ENCODE measurements at places on chromosomes 13 and 19.

- DNase-seq = no peak
Observed at GRCh38 chr13:92433963-92434362, 792.6 kb upstream of the GPC6 start.

DNA sequence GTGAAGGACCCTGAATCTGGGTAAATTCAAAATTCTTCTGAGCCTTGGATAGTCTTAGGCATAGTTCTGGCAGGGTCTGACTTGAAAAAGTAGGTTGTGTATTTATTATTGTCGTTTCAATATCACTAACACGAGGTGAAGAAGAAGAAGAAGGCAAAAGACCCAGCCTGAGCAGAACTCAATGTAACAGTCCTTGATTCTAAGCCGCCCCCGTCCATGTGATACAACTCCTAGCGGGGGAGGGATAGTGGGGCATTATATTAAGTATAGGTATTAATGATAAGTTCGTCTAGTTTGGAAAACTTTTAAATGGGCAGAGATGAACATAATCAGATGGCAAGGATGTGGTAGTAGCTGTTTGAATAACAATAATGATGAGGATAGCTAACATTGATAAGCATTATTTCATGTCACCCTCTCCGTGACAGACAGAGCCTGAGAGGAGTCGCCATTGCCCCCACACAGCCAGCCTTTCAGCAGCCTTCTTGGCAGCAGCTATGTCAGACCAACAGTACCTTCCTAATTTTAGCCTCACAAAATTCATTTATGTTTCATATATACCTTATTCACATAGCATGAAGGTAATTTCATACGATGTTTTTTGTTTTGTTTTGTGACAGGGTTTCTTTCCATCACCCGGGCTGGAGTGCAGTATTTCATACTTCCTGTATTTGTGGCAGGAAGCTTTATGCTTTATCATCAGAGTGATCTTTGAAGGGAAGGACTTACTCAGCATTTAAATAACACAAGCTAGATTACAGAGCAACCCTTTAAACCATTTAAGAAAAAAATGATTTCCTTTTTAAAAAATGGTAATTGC is 64.4 kb upstream of the NPAS1 start:
- no peak for DNase-seq

DNA sequence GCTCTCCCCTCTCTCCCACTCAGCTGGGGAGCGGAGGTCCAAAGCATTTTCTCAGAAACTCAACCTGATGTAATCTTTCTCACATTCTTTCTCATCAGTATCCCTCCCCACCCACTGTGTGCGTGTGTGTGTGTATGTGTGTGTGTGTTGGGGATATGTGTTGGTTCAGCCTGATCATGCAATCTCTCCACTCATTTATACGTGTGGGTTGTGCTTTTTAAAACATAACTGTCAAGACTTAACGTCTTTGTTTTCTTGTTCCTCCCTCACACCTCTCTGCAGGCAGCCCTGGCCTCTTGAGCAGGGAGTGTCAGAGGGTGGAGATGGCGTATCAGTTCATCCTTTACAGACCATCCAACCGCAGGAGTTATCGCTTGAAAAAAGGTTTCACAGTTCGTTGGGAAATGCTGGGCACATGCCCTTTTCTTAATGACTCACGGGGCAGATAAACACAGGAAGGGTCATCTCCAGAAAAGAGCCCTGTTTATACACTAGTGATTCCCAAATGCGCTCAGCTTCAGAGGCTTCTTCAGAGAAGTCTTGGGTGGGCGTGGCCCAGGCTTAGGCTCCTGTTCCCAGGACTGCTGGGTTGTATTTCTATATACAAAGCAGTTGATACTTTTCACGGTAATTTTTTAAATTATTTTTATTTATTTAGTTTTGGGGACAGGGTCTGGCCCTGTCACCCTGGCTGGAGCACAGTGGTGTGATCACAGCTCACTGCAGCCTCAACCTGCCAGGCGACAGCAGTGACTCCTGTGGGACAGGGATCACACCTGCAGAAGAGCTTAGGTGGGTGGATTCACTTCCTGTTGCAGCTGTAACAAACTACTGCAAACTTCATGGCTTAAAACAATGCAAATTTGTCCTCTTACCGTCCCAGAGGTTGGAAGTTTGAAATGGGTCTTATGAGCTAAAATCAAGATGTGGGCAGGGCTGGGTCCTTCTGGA is 60.3 kb downstream of the CCDC70 start:
- no peak for DNase-seq

DNA sequence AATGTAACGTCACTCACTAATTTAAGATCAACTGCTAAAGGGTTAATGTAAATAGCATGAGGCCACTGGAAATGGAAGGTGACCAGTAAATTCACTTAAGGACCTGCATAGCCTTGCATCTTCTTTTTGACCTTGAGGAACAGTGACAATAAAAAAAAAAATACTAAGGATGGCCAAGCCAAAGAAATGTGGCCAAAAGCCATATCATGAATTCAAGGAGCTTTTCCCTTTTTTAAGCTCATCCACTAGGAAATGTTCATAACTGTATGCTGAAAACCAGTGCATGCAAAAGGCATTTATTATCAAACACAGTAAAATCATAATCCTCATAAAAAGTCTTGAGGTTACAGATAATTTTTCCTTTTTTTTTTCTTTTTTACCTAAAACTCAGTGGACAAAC is 77.5 kb downstream of the LHFPL6 start:
- no peak for DNase-seq

- DNase-seq = no peak
Observed at GRCh38 chr13:40457929-40458719, 208.3 kb downstream of the FOXO1 start.

- no peak for DNase-seq
Observed at GRCh38 chr19:53422551-53422950, 9.2 kb upstream of the ZNF761 start.

DNA sequence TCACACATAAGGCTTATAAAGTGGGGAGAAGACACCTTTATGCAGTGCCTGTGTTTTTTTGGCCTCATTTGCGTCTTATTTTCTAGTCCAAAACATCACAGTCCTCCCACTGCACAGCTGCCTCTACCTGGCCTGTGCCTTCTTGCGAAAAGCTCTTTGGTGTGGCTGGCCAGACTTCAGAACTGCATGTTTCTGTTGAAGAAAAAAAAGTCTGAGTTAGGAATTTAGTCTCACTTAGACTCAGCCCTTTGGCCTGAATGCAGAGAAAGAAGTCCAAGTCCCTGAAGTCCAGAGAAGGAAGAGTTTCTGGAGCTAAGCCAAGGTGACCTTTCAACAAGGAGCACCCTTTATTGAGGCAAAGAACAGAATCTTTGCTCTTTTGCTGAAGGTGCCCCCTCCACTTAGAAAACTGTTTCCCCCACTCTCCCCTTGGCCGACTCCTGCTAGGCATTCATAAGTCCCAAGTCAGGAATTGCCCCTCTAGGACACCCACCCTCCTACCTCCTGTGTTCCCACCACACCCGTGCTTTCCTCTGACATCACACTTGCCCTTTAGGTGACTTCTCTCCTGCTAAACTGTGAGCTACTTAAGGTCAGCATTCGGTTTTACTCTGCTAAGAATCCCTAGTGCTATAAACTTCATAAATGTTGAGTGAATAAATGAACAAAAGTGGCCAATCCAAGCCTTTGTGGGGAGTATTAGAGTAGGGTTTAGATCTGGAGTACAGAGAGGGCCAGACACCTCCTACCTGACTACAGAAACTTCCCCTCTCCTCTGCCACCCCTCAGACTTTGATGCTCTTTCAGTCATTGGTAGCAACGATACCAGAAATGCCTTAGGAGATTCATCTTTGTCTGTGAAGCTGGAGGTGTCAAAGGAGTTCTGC is 226.8 kb downstream of the LACC1 start:
- DNase-seq = no peak

DNA sequence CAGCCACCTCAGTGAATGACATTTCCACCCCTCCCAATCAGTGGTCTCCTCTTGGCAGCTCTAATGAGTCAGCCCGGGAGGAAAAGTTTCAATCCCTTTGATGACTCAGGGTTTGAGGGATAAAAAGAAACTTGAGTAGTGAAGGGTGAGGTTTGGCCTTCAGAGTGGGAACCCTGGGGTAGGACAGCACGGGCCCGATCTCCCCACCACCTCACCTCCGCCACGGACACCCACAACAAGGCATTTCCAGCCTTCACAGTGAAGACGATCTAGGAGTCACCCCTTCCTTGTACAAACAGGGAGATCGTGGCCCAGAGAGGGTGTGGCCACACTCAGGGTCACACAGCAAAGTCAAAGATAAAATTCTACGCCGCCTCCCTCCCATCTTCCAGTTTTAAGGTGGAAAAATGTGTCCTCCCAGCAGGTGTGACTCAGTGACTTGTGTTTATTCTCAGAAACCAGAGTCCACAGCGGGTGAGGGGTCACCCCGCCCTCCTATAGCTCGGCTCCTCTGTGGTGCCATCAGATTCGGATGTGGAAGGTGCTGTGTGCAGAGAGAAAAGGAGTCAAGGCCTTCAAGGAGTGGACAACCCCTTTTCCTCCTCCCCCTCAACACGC is 12.3 kb downstream of the CIB3 start:
- no peak for DNase-seq

DNA sequence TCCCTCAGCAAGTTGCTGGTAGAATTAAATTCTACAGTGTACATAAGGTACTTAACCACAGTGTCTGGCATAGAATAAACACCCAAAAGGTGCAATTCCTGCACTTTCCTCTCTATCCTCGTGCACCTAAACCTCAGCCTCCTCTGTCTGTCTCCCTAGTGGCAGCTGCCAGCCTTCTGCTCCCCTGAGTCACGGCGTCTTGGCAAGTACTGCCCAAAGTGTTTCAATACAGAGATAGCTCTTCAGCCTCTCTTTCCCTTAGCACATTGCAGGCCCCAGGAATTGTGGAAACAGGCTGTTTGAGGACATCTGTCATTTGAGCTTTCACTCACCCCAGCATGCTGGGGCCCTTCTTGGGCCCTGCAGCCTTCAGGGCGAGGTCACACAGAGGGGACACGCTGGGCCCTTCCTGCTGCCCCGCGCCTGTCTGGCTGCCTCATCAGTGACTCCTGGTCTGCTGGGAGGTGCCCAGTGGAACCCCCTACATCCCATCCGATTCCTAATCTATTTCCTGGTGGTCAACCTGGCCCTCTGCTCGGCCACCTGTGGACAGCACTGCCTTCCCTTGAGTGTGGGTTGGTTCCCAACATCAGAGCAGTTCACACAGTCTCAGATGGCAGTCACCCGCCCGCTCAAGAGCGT is 19.3 kb downstream of the COL4A2 start:
- no peak for DNase-seq

GRCh38 chr19:2629491-2630351 is 72.8 kb downstream of the GNG7 start:
- DNase-seq = no peak

GRCh38 chr19:5838353-5839064 is 993 bp downstream of the FUT6 start:
- no peak for DNase-seq

GRCh38 chr13:33971562-33971819 is 153.5 kb downstream of the RFC3 start:
- DNase-seq = no peak

DNA sequence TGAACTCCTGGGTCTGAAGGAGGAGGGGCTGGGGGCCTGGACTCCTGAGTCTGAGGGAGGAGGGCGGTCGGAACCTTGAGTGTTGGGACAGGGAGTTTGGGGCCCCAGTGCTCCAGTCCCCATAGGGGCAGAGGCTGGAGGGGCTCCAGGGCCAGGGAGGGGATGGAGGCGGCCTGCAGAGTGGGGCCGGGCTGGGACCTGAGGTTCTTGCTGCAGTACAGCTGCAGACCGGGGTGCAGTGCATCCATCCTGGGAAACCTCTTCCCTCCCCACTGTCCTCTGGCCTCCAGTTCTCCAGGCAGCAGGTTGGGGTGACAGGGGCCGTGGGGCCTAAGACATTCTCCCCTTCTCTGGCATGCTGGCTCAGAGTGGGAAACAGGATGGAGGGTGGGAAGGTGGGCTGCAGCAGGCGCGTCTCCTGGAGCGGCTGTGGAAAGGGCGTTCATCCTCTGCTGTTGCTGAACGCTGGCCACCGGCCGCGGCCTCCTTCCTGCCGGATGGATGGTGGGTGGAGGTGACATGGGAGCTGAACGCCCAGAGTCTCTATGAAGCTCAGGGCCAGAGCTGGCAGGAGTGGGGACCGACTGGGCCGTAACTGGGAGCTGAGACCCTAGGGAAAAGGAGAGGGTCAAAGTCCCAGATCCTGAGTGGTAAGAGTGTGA is 1.6 kb downstream of the BRSK1 start:
- DNase-seq = no peak

All from activated naive CD4-positive, alpha-beta T cell (primary cell).